ENCODE measurements at places on chromosomes 6 and 20.

DNA sequence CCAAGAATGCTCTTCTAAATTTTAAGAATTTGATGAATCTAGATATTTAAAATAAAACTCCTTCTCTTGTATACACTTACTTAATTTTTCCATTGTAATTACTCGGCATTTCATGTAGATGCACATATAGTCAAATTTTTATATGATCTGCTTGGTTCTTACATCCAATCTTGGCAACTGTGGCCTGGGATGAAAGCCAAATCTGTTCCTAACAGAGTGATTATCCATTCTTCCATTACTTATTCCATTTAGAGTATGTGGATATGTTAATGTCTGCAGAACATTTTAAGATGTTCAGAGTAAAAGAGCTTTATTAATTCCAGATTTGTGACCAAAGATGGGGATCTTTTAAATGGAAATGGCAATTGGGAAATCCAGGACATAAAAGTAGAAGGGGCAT, 144.1 kb upstream of the PDE7B start:
- DNase-seq, result no peak

DNA sequence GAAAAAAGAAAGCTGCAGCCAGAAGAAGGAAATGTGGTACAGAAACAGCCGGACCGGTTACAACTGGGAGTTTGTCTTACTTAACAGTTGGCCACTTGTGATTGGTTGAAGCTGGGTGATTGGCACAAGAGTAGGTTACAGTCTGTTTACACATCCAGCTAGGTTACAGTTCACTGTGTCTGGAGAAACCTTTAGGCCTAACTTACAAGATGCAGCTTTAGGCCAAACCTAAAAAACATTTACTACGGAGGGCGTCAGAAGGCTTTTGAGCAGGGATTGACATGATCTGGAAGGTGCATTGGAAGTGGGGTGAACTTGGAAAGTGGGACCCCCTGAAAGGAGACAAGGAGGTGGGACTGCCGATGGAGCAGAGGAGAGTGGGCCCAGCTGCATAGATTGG, 122.3 kb downstream of the BANF2 start:
- no peak for DNase-seq

DNA sequence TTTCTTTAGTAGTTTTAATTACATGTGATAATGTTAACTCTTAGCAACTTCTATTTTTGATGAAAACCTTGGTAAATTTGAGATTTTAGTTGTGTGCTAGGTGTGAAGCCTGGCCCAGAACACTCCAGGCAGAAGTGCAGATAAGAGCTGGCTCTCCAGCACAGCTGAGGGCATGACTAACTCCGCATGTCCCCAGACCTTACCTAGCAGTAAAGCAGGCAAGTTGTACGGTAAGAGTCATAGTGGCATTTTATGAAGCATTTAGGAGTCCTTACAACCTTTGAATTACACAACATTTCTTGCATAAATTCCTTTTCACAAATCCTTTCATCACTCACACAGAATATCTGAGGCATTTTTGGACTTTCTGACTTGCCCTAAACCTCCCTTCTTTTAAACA, 67.2 kb downstream of the OPRM1 start:
- DNase-seq, result no peak

- DNase-seq, result no peak
Measured at GRCh38 chr6:40845553-40845952, 193.5 kb downstream of the UNC5CL start.

- no peak for DNase-seq
Measured at GRCh38 chr20:5074232-5074674, 45.5 kb downstream of the PCNA start.

DNA sequence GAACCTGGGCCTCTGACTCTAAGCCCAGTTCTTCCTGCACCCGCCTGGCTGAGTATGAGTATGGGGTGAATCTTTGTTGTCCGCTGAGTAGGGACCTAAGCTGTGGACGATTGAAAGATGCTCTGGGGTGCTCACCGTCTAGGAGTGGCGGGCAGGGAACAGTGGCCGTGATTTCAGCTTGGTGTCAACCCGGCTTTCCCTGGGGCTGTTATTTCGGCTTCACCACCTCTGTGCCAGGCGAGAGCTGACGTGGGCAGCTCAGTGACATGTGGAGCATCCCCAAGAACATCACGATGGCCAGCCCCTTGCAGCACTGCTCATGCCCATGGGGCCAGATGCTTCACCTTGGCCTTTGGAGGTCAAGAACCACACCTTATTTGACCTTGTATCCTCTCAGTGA, 102.6 kb downstream of the TOX2 start:
- no peak for DNase-seq

GRCh38 chr6:133353061-133353460, 111.9 kb downstream of the EYA4 start:
- no peak for DNase-seq

DNA sequence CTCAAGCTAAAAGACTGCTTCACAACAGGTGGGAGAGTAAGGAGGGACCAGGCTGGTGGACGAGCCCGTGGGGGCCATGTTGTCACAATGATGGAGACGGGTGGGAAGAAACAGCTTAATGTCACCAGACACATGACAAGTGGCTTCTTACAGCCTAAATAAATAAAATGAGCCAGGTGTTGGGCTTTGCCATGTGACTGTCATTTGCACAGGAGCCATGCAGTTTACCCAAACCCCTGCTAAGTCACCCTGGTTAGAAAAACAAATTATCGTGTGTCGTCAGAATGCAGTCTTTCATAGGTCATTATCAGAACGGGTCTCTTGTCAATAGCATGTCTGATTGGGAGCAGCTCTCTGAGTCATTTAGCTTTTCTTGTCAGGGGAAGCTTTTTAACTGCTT, 18.5 kb downstream of the BTBD3 start:
- DNase-seq, result no peak

GRCh38 chr20:10540636-10541493, 105.8 kb downstream of the SLX4IP start:
- DNase-seq, result no peak

- DNase-seq, result no peak
Measured at GRCh38 chr20:41047975-41048305, 19.3 kb downstream of the TOP1 start.

GRCh38 chr6:101069191-101069795, 188.2 kb upstream of the ASCC3 start:
- no peak for DNase-seq

- no peak for DNase-seq
Measured at GRCh38 chr6:116190550-116190949, 63.3 kb downstream of the TSPYL4 start.
